NCI-H1417 treated with DMSO at 0.1 percent for 48 hours (cell line): ENCODE measurements at places on chromosomes 1 and 21.

- DNase-seq = no peak
Observed at GRCh38 chr1:54507033-54507870, 40.8 kb upstream of the ACOT11 start.

GRCh38 chr1:5748286-5749225 lies 243.7 kb downstream of the NPHP4 start:
- no peak for DNase-seq

- no peak for DNase-seq
Observed at GRCh38 chr1:186626356-186626932, 53.8 kb downstream of the PTGS2 start.

DNA sequence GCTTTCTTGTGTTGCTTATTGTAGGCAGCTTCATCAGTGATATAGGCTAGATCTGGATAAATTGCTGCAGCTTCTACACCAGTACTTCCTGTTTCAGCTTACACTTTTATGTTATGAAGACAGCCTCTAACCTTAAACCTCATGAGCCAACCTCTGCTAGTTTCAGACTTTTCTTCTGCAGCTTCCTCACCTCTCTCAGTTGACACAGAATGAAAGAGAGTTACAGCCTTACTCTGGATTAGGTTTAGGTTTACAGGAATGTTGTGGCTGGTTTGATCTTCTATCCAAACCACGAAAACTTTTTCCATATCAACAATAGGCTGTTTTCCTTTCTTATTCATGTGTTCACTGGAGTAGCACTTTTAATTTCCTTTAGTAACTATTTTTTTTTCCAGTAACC lies 76.9 kb upstream of the RNPC3 start:
- no peak for DNase-seq

DNA sequence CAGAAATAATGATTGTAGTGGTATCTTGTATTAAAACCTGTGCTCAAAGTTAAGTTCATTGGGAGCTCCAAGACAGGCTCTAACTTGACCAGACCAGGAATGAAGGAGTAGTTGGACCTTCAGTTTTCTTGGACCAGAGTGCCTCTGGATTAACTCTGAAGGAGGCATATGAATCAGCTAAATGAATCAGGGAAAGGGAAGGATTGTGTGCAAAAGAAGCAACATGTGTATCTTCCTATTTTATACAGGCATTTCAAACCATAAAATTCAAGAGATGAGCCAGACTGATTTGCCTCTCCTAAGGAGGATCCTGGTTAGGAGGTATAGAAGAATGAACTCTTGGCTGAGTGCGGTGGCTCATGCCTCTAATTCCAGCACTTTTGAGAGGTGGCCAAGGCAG lies 71.4 kb downstream of the CC2D1B start:
- no peak for DNase-seq

DNA sequence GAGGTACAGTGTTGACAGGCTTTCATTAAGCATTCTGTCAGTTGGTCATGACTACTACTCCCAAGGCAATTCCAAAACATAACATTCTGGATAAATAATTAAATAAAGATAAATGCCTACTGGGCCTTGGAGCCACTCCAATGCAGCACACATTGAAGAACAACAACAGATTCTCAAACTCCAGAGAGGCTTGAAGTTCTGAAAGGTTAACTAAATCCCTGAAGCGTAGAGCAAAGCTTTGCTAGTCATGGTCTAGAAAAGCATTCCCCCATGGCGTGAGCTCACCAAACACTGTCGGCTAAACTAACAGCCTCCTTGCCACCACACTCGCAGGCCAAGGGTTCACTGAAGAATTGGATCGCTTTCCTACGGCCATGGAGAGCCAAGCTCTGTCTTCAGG lies 268.0 kb downstream of the ATG4C start:
- DNase-seq = no peak

GRCh38 chr21:45258466-45258865 lies 29.2 kb downstream of the POFUT2 start:
- no peak for DNase-seq

DNA sequence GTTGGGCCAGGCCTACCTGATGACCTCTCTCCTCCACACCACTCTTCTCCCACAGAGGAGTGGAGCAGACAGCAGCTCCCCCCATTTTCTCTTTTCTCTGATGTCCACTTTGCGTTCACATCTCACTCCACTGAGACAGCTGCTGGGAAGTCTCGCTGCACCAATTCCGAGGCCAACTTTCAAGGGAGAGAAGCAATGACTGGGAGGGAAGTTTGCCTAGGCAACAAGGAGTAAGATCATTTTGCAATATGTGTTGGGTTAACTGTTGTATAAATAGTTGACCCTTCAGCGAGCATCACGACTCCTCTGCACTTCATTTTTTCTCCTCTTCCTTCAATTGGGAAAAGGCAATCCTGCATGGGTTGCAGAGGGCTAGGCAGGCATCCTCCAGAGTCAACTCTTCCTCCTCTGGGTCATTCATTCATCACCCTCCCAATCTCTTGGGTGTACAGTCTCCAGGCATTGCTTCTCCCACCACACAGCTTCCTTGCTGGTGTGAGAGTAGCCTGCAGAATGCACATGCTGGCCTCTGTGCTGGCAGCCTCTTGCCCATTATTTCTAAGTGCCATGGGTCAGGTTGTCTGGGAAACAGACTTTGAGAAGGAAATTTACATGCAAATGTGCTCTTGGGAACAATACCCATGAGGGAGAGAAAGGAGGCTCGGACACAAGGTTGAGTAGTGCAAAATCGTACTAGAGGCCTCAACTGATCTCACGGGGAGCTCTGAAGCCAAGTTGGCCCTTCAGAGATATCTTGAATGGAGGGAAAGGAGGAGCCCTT lies 75.8 kb upstream of the BCAR3 start:
- DNase-seq = no peak

- DNase-seq = no peak
Observed at GRCh38 chr1:11429935-11430334, 49.0 kb upstream of the DISP3 start.

DNA sequence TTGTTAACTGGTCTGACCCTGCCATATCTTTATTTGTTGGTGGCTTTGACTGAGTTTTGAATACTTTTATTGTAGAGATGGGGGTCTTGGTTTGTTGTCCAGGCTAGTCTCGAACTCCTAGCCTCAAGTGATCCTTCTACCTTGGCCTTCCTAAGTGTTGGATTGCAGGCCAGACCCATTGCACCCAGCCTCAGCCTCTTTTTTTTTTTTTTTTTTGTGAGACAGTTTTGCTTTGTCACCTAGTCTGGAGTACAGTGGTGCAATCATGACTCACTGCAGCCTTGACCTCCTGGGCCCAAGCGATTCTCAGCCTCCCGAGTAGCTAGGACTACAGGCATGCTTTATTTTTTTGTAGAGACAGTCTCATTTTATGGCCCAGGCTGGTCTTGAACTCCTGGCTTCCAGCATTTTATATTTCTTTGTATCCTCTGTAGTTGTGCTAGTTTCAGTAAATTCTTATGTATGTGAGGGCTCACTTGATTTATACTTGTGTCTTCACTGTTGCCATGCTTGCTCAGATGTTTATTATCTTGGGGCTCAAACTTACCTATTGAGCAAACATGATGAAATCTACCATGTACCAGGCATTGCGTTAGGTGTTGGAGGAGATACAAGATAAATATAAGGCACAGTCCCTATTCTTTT lies 24.1 kb downstream of the THRAP3 start:
- DNase-seq = no peak

DNA sequence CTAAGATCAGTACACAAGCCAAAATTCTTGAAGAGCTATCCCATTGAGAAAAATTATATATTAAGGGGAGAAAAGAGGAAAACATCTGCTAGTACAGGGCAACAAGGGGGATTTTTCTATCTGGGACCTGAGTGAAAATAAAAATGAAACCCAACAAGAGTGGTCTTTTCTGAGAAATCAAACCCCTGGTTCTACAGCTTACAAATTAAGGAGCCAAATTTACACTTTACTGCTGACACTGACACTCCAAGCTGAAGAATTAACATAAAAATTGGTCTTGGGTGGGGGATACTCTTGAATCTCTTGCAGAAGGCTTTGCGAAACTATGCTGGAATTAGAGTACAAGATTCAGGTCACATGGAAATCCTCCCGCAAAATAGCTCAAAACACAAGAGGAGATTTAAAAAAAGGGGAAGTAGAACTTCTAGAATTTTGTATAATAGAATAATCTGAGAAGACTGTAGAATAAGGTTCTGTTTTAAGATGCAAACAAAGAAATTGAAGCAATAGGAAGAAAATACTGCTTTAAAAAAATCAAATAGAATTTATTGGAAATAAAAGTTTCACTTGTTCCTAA lies 32.1 kb upstream of the HSPA13 start:
- DNase-seq = no peak

GRCh38 chr1:179082333-179082998 lies 596 bp downstream of the TOR3A start:
- DNase-seq = no peak

DNA sequence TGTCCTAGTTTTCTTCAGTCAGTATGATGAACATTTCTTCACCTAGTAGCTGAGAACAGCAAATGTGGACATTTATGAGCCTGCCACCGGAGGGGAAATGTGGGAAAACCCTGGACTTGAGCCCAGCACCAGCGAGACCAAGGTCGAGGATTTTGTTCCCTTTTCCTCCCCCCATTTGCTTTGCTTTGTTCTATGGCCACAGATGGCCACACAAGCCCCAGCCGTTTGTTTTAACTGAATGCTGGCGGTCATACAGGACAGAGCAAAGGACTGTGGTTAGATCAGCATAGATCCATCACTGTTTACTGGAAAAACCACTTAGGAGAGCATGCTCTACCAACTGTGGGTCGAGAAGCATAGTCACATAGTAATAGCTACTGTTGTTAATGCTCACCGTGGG lies 20.9 kb downstream of the SH2D2A start:
- DNase-seq = no peak
